Sigmoid colon (tissue), 7 donors: ENCODE measurements at places on chromosomes 4 and X.

GRCh38 chrX:116317409-116317808, 119.0 kb upstream of the SLC6A14 start:
- DNase-seq, result peak; percentile 73

- DNase-seq, result no peak
These were observed 14.8 kb upstream of the FAM47A start for GRCh38 chrX:34146906-34147305.

GRCh38 chr4:113256946-113257345, 207.5 kb downstream of the ANK2 start:
- DNase-seq, result no peak

DNA sequence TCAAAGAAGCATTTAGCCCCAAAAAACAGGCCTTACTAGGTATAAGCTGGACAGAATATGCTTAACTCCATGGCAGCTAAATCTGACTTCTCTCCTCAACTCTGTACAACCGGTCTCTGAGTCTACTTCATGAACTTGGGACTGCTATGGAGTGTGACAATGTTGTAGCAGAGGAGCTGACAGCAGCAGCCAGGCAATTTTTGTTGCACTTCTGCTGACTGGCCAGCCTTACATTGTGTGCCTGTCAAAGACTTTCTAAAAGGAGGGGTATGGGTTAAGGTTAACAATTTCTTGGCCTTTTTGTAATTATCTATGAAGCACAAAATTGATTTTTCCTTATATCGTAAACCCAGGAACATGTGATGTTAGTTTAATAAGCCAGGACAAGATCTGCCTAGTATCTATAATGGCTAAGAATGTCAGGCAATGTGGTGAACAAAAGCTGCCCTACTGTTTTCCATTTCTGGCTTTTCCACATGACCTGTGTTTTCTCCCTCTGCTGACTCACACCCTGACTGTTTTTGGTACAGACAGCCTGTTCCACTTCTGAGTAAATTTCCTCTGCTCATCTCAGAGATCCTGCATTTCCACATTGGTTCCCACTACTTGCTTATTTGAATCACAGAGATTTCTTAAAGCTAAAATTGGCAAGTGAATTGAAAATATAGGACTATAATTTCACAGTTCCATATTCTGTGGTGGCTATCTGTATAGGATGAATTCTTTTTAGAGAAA, 9.3 kb downstream of the NOX1 start:
- DNase-seq, result no peak

- DNase-seq, result no peak
These were observed 3.1 kb downstream of the FRMPD3 start for GRCh38 chrX:107452581-107452980.

- DNase-seq, result no peak
These were observed 1564.8 kb downstream of the RPA4 start for GRCh38 chrX:98448524-98448923.

DNA sequence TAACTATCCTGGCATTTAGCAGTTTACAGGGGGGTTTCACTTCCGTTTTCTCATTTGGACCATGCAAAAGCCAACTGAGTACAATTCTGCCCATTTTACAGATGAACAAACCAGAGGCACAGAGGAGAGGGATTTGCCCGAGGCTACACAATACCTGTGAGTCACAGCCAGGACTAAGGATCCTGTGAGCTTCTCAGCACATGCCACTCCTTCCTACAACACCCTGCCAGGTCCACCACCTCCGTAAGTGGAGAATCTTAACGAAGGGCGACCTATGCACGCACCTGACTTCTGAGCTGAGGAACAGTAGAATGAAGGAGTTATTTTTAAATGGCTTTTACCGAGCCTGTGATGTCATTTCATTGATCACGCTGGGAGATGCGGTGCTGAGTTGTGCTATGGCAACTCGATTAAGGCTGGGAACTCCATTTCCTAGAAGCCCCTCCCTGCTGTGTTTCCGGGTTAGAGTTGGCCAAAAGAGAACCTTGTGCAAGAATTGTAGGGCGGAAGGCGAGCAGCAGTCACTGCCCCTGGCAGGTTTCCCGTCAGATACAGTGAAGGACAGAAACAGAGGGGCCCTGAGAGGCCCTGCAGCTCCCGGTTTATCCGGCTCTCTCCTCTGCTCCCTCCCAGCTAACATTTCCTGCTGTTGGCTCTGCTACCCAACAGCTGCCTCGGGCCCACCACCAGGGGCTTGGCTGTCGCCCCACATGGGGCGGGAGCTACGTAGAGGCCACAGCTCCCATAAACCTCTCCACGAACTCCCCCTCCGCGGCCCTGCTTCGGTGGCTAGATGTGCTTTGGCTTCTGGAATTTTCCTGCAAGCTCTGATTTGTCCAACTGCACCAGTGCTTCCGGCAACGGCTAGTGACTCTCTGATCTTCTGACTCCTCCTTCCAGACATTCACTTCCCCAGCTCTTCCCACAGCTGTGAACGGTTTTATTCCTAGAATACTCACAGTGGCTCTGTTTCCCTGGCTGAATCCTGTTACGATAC, 75.1 kb upstream of the USP9X start:
- peak; percentile 89 for DNase-seq
